Omental fat pad (tissue), 4 donors: ENCODE measurements at places on chromosomes 1 and 21.

- DNase-seq = no peak
Observed at GRCh38 chr1:233620065-233620464, 6.2 kb downstream of the KCNK1 start.

DNA sequence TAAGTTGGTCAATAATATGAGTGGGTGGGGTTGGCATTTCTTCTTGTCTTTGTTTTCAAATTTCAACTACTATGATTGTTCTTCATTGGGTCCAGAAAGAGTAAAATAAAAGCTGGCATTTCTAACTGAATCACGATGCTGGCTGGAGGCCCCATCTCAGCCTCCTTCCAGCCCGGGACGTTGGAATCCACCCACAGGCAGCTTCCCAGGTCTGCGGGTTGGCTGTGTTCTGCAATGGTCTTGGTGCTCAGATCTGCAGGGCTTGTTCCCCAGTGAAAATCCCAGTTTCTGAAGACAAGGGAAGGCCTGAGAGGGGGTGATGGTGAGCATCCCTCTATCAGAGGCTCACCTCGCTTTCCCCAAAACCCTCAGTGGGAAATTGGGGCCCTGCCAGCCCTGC, 54.7 kb upstream of the ARHGEF16 start:
- DNase-seq = no peak

GRCh38 chr1:25797939-25798338, 2.1 kb upstream of the SELENON start:
- no peak for DNase-seq

GRCh38 chr1:186984959-186985358, 156.2 kb downstream of the PLA2G4A start:
- no peak for DNase-seq

DNA sequence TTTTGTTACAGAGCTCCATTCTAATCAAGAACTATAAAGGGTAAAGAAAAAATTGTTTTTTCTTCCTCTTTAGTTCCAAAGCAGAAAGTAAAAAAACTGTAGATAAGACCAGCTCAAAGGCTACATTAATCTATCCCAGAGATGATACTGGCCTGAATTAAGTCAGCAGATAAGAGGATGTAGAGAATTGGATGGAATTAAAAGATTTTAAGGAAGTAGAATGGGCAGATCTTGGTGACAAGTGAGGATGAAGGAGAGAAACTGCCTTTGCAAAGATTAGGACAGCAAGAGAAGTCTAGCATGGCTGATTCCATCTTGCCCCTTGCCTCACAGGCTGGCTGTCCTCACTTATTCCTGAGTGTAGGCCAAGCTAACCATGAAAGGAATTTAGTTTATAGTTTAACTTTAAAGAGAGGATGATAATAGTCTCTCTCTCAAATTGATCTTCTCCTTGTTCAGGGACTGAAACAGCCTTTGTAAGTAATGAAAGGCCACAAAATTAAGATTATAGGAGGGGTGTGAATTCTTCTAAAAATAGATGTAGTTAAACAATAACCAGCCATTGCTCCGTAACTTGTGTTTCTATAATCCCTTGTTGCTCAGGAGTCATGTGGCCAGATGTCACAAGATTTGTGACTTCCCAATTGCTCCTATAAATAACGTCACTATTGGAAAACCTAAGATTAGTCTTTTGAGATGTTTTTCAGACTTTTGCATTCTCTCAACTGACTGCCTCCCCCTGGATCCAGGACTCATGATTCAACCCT, 265.0 kb upstream of the USP24 start:
- DNase-seq = no peak

DNA sequence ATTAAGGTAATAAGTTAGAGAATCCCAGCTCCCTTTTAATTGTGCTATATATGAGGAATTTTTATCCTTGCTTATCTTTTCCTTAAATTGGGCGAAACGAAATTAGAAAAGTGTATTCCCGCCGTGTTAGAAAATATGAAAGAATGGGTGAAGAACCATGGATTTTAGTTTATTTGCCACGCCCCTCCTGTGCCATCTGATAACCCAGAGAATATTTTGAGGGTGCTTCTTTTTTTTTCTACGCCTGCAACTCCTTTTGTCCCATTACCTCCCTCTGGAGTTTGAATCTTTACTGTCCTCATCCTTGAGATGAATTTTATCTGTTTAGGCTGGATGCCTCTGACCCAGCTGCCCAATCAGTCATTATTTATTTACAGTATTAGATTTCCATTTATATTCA, 1.6 kb downstream of the TLCD4 start:
- DNase-seq = no peak

GRCh38 chr1:117179471-117179870, 31.3 kb downstream of the VTCN1 start:
- no peak for DNase-seq
